Brain microvascular endothelial cell (primary cell): ENCODE measurements at places on chromosomes 11 and 22.
A peak's percentile ranks its signal among the peaks of the same experiment; 100 is the strongest.

DNA sequence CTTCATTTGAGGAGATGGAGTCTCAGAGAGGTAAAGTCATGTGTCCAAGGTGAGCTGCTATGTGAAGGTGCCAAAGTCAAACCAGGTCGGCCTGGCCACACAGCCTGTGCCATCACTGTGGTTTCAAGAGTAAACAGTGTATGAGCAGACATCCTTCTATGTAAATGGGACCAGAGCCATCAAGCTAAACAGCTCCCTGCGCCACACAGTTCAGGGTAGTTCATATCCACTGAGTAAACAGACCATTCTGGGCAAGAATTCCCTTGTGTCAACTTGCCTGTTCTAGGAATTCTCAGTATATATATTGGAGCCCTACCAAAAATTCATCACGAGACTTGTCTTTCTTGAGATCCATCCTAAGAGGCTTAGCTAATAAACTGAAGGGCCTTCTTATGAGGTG, 77.5 kb downstream of the AMOTL1 start:
- DNase-seq = peak; percentile 45

- DNase-seq = no peak
These were observed 7.8 kb downstream of the TTC38 start for GRCh38 chr22:46275455-46276122.

- DNase-seq = no peak
These were observed 673 bp downstream of the CDON start for GRCh38 chr11:126061707-126062678.

- DNase-seq = no peak
These were observed 139.0 kb downstream of the UVRAG start for GRCh38 chr11:75954039-75954438.

GRCh38 chr11:68741463-68741862, 9.9 kb downstream of the TESMIN start:
- peak; percentile 4 for DNase-seq

- DNase-seq = no peak
These were observed 24.1 kb downstream of the XKR3 start for GRCh38 chr22:16801088-16801487.

DNA sequence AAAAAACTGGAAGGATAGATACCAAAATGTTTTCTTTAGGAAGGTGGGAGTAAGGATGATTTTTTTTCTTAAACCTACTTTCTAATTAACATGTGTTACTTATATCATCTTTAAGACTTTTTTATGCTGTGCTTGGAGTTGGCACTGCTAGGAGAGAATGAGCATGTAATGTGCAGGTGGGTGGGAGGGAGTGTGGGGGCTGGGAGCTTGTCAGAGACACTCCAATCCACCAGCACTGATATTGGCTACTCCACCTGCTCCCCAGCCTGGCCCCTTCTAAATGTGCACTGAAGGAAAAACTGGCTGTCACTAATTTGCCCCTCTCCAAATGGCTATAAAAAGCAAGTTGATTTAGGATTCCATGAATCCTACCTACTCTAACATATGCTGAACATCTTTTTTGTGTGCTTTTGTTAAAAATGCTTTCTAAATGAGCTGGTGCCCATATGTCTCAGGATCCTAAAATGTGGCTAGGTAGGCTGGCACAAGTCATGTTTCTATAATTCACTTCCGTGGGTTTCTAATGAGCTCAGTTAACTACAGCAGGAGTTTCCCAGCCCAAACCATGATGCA, 44.3 kb upstream of the BMAL1 start:
- DNase-seq = no peak

GRCh38 chr22:41976070-41976901, 7.0 kb downstream of the SEPTIN3 start:
- DNase-seq = no peak

- peak; percentile 82 for DNase-seq
These were observed 12.6 kb upstream of the MAPK8IP1 start for GRCh38 chr11:45872651-45873356.

- no peak for DNase-seq
These were observed 1.7 kb upstream of the IL10RA start for GRCh38 chr11:117984476-117984875.

GRCh38 chr11:4960877-4961276, 5.4 kb upstream of the OR51A2 start:
- DNase-seq = no peak

DNA sequence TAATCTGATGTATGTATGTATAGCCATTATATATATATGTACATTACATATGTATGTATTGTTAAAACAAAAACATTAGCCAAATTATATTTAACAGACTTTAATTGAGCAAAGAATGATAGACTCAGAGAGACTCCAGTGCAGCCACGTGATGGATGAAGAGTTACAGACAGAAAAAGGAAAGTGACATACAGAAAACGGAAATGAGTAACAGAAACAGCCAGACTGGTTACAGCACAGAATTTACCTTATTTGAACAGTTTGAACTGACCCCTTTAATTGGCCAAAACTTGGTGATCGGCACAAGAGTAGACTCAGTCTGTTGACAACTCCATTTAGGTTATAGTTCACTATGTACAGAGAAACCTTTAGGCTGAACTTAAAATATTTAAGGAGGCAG, 35.0 kb downstream of the CHORDC1 start:
- DNase-seq = no peak

GRCh38 chr11:123581651-123582399, 72.6 kb downstream of the SCN3B start:
- DNase-seq = no peak

DNA sequence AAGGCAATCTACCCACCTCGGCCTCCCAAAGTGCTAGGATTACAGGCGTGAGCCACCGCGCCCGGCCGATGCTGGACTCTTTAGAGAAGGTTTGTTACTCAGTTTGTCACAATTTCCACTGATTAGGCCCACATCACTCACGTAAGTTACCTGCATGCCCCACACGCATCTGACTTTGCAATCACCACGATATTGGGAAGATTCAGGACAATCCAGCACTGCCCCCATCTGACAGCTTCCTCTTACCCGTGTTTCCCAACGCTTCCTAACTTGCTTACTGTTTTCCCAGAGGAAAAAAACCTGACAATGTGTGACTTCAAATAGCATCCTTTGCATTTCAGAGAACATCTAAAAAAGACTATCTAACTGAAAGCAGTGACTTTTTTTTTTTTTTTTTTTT, 21.8 kb upstream of the EIF3M start:
- DNase-seq = no peak

DNA sequence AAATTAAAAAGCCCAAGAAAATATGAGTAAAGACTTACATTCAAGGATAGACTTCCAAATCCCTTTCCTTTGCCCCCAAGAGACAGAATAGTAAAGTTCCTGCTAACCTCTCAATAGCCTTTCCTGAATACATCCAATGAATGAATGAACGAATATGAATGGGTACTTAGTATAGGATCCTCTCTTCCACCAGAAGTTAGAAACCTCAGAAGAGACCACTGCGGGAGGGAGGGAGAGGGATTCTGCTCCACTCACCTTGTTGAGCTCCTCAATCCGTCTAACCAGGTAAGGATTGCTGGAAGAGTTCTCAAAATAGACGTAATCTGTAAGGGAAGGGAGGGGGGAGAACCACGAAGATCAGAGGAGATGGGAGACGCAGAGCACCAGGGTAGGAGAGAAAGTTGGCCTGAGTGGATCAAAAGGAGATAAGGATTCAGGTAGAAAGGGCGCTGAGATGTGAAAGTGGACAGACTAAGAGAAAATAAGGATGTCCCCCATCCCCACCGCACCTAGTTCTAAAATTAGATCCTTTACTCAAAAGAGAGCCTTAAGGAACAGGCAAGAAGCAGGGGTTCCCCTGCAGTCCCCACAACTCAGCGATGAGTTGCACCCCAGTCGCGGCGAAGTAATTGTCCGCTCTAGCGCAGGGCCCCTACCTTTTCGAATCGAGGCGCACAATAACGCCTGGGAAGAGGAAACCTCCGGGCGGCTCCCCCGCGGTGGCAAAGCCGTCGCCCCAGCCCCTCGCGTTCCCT, 1.1 kb downstream of the MTA2 start:
- DNase-seq = no peak

- DNase-seq = no peak
These were observed 123.6 kb downstream of the EHF start for GRCh38 chr11:34744511-34744910.

- DNase-seq = no peak
These were observed 2.3 kb downstream of the GAB2 start for GRCh38 chr11:78415338-78415737.

DNA sequence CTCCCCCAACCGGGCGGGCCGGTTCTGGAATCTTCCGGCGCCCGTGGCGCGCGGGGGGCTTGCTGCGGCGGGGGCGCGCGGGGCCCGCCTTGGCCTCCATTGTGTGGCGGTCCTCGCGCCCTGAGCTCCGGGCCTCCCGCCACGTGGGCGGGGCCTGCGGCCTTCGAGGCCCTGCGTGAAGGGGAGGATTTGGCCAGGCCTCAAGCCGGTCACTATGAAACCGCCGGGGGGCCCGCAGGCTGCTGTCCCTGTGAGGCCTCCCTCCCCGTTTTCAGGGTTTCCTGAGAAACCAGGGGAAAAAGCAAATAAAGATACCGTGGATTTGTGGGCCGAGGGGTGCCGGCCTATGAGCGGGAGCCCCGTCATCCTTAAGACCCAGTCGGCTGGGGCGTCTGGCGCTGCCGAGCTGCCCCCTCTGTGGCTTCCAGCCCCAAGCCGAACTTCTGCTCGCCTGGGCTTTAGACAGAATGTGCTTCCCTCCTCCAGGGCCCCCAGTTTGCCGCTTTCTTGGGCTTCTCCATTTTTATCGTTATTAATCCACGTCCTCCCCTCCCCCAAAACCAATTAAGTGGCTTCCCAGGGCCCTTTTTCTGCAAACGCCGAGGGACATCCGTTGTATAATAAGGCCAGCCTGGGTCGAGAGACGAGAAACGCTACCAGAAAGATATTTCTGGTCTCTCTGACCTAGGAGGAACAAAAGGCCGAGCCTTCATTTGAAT, 602 bp downstream of the EWSR1 start:
- DNase-seq = peak; percentile 41

GRCh38 chr11:133907216-133907615, 49.6 kb downstream of the IGSF9B start:
- no peak for DNase-seq

- DNase-seq = no peak
These were observed 29.3 kb downstream of the EIF3F start for GRCh38 chr11:8016440-8016839.

DNA sequence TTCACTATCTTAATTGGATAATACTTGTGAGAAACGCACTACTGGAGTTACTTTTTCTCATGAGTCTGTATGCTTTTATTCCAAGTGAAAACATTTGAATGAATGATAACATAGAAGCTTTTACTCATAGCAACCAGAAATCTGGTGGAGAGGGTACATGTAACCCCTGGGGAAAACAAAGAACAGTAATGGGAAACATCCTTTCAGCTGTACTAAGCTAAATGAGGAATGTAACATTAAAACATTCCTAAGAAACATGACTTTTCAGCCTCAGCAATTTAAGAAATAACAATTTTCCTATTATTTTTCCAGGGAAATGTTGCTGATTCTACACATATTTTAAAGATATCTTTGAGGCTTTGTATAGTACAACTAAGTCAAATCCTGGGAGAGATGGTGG, 97.2 kb upstream of the CEP126 start:
- DNase-seq = no peak

GRCh38 chr11:86863476-86863875, 63.1 kb downstream of the PRSS23 start:
- no peak for DNase-seq

DNA sequence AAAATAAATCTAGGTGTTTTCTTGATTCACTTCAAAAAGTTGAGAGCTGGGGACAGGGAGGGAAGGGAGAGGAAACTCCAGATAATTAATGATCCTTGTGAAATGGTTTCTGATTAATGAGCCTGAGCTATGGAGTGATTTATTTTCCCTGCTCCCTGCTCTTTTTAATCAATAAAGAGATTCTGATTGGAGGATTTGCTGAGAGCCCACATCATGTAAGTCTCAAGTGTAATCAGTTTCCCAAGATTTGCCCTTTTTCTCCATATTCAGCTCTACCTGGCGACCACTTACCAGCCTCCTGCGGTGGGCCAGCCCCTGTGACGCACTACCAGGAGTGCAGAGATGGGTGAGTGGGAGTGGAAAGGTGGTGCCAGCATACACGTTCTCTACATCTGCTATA, 114.0 kb downstream of the NAV2 start:
- no peak for DNase-seq

GRCh38 chr11:120667281-120667680, 155.7 kb downstream of the GRIK4 start:
- DNase-seq = no peak

DNA sequence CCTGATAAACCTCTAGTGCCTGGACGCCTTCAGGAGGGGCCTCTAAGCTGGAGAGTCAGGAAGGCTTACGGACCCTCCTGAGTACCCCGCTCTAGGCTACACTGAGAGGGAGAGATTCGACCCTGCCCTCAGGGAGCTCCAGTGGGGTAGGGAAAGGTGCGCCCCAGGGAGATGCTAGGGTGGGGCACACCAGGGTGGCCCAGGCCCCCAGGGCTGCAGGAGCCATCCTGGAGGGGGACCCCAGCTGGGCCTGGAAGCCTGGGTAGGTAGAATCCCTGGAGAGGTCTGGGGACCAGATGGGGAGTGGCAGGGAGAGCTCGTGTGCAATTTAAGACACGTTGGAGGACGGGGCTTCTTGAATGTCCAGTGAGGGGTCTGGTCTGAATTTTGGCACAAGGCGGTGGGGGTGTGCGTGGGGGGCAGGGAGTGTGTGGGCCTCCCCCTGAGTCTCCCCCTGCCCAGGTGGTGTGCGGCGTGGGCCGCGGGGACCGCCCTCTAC, 4.7 kb downstream of the CARNS1 start:
- no peak for DNase-seq

GRCh38 chr11:2123628-2123960, 15.6 kb downstream of the IGF2 start:
- DNase-seq = no peak

DNA sequence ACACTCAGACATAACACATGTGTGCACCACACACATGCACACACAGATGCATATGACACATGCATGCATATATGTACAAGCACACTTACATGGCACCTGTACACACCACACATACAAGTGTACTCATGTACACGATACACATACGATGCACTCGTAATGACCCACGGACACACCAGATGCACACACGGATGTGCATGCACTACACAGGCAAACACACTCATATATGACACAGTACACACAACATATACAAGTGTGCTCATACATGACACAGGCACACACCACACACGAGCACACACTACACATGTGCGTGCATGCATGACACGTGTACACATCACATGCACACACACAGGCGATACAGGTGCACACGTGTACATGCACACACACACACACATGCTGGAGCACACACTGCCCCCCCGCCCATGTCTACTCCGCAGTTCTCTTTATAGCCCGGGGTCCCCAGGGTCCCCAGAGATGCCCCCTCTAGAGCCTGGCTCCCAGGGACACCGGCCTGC, 4.8 kb upstream of the TH start:
- DNase-seq = no peak

DNA sequence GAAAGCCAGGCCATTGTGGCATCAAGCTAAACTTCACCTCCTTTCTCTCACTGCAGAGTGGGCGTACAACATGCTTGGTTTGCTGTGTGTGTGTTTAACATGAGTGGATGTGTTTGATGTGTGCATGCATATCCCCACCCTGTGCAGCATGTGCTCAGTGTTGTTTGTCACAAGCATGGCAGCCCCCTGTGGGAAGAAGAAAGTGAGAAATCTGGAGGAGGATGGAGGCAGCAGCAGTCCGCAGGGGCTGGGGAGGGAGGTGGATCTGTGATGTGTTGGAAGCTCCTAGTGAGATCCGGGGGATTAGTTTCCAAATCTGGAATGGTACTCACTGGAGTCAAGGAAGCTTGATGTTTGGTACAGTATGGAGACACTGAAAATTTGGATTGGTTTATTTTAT, 24.1 kb upstream of the CCDC134 start:
- DNase-seq = no peak

- no peak for DNase-seq
These were observed 15.6 kb downstream of the KCNC1 start for GRCh38 chr11:17750013-17750800.
